ENCODE measurements at places on chromosomes 4 and X.

- peak; percentile 46 for DNase-seq
Measured at GRCh38 chr4:15702941-15703403, at the start of gene BST1. BST1 (plus strand) TSS chr4:15703065; CDS start chr4:15703145, 80 bp downstream.

- no peak for DNase-seq
Measured at GRCh38 chr4:113060853-113061252, 11.4 kb downstream of the ANK2 start.

GRCh38 chrX:110430293-110431076 lies 71.8 kb downstream of the RTL9 start:
- no peak for DNase-seq

GRCh38 chr4:108029731-108030130 lies 40.0 kb downstream of the HADH start:
- peak; percentile 82 for DNase-seq

DNA sequence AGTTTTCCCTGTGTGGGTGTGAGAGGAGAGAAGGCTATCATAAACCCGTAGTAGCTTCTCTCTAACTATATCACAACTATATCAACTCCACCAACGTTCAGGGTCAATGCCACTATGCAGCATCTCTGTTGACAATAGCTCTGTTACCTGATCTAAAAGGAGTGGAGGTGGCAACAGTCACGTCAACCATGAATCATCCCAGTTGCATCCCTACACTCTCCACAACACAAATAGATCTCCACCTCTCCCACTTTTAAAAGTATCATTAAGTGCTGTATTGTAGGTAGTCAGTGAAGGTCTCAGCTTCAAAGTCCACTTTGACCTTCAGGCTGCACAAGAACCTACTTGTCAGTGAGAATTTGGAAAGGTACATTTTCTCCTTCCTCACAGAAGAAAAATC lies 600.5 kb upstream of the GRIA3 start:
- DNase-seq, result no peak

- DNase-seq, result peak; percentile 16
Measured at GRCh38 chrX:68354879-68355628, 78.2 kb downstream of the OPHN1 start.

DNA sequence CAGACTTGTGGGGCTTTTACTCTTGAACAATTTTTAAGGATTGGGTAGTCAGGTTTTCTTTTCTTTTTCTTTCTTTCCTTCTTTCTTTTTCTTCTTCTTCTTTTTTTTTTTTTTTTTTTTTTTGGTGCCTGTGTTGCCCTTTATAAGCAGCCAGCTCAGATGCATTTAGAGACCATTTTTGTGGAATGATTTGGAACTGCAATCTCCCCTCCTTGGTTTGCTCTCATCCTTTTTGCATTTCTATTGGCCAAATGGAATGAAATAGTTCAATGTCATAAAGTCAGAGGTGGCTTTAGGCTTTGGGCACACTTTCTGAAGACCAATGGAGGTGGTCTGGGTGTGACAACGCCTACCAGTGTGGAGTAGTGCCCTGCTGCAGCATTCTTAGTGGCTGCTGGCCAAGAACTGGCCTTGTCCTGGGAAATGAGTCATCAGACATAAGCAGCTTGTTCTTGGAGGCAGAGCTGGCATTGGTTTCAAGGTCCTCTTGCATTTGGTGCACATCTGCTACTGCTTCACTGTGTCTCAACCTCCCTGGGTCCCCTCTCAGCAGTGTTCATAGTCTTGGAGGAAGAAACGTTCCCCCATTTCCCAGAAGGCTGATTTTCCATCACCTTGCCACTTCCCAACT lies 84.5 kb downstream of the CT47B1 start:
- peak; percentile 62 for DNase-seq

- no peak for DNase-seq
Measured at GRCh38 chr4:107845681-107846080, 20.9 kb downstream of the SGMS2 start.
